Stimulated activated CD8-positive, alpha-beta memory T cell treated with anti-CD3 and anti-CD28 coated beads, Interleukin-12 subunit alpha, Interleukin-12 subunit beta, amount 100 ng/mL, for 4 hours (primary cell): ENCODE measurements at places on chromosomes 2 and 18.

GRCh38 chr2:6934758-6935651 is 17.8 kb downstream of the RNF144A start:
- no peak for DNase-seq

- DNase-seq, result no peak
These were observed 116.8 kb downstream of the MSH2 start for GRCh38 chr2:47519604-47520301.

- DNase-seq, result no peak
These were observed 100.8 kb downstream of the GALNT1 start for GRCh38 chr18:35682281-35682867.

- DNase-seq, result no peak
These were observed 108.3 kb downstream of the ARL4C start for GRCh38 chr2:234388591-234388990.

GRCh38 chr2:127032621-127033020 is 74.3 kb downstream of the BIN1 start:
- no peak for DNase-seq

DNA sequence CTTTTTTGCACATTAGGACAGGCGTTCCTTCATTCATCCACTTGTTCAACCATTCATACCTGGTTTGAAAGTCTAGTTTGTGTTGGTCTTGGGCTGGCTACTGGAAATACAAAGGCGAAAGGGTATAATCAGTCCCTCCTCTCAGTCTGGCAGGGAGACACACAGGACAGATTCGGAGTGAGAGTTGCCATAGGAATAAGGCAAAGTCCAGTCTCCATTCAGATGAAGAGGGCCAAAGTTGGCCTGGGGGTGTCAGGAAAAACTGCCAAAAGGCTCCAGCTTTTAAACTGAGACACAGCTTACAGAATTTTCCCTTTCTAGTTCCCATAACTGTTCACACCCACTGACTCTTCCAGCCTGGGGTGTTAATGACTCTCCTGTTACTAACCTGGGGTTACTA is 96.3 kb upstream of the AQP4 start:
- no peak for DNase-seq

DNA sequence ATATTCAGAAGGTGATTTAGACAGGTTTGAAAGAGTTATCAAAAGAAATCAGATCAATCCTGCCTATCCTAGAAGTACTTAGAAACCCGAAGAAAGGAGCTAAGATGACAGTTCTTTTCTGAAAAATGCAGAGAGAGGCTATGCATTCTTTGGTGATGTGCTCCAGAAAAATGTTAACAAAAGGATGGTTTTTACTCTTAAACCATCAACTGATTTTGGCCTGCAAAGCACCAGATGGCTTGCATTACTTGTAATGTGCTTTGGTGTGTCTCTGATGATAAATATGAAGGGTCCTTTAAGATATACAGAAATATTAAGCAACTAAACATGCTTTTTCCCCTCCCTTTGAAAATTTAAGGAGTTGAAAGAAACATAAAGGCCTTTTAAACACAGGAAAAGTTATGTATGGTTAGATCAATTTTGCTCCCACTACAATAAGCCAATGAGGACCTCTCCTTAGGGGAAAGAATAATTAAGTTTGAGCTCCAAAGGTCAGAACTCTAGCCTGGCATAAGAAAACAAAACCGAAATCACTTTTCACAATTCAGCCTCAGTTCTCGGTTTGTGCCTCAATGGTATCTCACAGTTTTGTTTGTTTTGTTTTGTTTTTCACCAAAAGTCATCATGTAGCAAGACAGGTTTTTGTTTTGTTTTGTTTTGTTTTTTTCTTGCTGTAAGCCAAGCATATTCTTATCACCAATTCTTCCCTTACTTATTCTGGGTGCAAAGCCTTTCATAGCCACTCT is 302.4 kb upstream of the NT5C1B start:
- no peak for DNase-seq

DNA sequence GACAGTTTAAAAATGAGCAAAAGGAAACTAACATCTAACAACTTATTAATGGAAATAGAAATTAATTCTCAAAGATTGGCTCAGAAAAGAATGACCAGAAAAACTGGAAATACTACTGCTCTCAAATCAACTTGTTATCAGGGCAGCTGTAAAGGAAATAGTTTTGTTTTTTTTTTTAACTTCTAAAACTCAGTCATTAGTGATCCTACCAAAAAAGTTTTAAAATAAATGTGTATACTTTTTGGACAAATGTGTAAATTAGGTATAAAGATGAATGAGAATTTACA is 52.1 kb upstream of the PEX13 start:
- no peak for DNase-seq

DNA sequence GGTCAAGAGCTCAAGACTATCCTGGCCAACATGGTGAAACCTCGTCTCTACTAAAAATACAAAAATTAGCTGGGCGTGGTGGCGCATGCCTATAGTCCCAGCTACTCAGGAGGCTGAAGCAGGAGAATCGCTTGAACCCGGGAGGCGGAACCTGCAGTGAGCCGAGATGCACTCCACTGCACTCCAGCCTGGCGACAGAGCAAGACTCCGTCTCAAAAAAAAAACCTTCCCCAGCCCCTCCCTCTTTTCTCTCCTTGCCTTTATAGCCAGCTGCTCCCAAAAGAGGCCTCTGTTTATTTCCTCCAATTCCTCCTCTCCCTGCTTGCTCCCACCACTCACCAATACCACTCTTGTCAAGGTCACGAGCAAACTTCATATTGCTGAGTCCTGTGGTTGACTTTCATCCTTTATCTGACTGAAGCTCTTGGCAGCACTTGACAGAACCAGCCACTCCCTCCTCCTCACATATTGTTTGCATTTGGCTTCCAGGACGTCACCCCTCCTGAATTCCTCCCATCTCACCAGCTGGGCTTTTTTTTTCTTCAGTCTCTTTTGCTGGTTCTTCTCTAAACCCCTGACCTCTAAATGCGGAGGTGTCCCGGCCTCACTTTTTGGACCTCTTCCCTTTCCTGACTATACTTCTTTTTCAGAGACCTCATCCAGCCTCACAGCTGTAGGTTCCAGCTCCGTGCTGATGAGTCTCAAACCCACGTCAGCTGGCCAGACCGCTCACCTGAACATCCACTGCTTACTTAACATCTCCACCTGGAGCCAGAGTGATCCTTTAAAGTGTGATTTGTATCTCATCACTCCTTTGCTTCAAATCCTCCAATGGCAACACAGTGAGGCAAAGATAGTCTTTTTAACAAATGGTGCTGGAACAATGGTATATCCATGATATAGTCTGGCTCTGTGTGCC is 84.6 kb upstream of the CAB39 start:
- DNase-seq, result no peak

GRCh38 chr2:2574401-2575180 is 243.5 kb upstream of the MYT1L start:
- DNase-seq, result no peak
